ENCODE measurements at places on chromosomes 4 and X.

- no peak for DNase-seq
These were observed 454.7 kb downstream of the PPP4R3C start for GRCh38 chrX:27008486-27008885.

DNA sequence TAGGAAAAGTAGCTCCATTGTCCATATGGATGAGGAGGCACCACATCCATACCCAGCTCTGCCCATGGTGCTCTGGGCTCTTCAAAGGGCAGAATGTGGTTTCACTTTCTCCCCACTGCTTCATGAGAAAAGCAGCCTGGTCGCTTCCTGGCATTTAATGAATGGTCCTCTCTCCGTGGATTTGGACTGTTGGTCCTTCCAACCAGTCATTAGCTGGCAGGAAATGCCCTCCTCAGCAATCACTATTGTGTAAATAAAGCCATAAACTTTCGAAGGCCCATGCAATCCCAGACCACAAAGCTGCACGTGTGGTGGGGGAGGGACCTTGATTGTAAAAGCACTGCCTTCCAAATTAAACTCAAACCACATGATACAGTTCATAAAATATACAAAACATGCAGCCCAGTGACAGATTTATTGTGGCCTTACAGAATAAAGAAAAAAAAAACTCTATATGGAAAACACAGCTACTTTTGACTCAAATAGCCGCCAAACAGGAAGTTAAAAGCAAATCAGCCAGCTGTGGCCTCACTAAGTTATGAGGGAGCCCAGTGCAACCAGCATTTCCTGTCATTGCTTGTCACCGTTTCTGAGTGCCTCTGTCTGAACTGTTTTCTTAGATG is 8.1 kb downstream of the MBNL3 start:
- no peak for DNase-seq

DNA sequence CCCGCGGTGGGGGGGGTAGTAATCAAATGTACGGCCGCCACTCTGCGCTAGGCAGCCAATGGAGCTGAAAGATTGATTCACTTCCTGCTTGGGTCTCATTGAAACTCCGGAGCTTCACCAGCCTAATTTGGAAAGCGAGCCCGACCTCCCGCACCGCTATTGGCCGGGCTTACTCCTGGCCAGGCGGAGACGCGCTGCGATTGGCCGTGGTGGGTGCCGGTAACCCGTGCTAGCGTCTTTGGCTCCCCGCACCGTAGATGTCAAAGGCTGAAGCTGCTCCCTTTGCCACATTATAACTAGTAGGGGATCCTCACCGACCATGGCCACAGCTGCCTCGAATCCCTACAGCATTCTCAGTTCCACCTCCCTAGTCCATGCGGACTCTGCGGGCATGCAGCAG is at the start of gene POU3F4:
POU3F4 (plus strand) TSS at position 285 of the 400 bp plus-strand sequence; CDS start at position 320, 35 bp downstream.
- DNase-seq, result no peak

GRCh38 chr4:2261110-2261852 is 628 bp downstream of the MXD4 start:
- no peak for DNase-seq

GRCh38 chr4:31023109-31023508 is 302.9 kb downstream of the PCDH7 start:
- no peak for DNase-seq
